ENCODE measurements at places on chromosomes 4 and X. TPM values are rescaled to one million over a fixed set of nuclear protein-coding genes. Genes with fewer than 3 reads are reported as not detected.

- H3K27me3 ChIP-seq, result no peaks in the 10 kb centered on the region
- no peaks in the 10 kb centered on the region for H3K36me3 ChIP-seq
- no peak for DNase-seq
- no peaks in the 10 kb centered on the region for H3K4me1 ChIP-seq
These were observed 3.4 kb downstream of the ARX start for GRCh38 chrX:25012433-25012735.

Gene ZNF157
- total RNA-seq, result not detected

GRCh38 chrX:10939424-10939823 is 171.7 kb upstream of the HCCS start:
- no peaks in the 10 kb centered on the region for H3K27me3 ChIP-seq
- DNase-seq, result no peak
- no peaks in the 10 kb centered on the region for H3K4me1 ChIP-seq
- no peak overlapping the region for H3K27ac ChIP-seq
- H3K4me3 ChIP-seq, result no peak overlapping the region
- H3K36me3 ChIP-seq, result no peaks in the 10 kb centered on the region

Gene SYP
- 0.44 TPM for total RNA-seq

DNA sequence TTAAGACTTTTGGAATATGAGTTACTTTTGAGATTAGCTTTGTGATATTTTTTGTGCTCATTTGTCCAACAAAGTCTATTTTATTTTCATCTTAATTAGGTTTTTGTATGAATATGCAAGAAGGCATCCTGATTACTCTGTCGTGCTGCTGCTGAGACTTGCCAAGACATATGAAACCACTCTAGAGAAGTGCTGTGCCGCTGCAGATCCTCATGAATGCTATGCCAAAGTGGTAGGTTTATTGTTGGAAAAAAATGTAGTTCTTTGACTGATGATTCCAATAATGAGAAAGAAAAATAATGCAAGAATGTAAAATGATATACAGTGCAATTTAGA is 10.8 kb downstream of the ALB start:
- no peak overlapping the region for H3K27ac ChIP-seq
- no peak for DNase-seq
- no peaks in the 10 kb centered on the region for H3K27me3 ChIP-seq
- no peaks in the 10 kb centered on the region for H3K4me1 ChIP-seq
